NCI-H2171 treated with DMSO at 0.1 percent for 48 hours (cell line): ENCODE measurements at places on chromosomes 1 and 21.

GRCh38 chr21:45792682-45793383, 149.3 kb downstream of the PCBP3 start:
- no peak for DNase-seq

GRCh38 chr1:56433056-56433577, 146.2 kb downstream of the PLPP3 start:
- DNase-seq, result no peak

- no peak for DNase-seq
Measured at GRCh38 chr1:156382561-156382960, 13.6 kb downstream of the RHBG start.

- DNase-seq, result no peak
Measured at GRCh38 chr1:230626232-230626631, 16.0 kb upstream of the COG2 start.

DNA sequence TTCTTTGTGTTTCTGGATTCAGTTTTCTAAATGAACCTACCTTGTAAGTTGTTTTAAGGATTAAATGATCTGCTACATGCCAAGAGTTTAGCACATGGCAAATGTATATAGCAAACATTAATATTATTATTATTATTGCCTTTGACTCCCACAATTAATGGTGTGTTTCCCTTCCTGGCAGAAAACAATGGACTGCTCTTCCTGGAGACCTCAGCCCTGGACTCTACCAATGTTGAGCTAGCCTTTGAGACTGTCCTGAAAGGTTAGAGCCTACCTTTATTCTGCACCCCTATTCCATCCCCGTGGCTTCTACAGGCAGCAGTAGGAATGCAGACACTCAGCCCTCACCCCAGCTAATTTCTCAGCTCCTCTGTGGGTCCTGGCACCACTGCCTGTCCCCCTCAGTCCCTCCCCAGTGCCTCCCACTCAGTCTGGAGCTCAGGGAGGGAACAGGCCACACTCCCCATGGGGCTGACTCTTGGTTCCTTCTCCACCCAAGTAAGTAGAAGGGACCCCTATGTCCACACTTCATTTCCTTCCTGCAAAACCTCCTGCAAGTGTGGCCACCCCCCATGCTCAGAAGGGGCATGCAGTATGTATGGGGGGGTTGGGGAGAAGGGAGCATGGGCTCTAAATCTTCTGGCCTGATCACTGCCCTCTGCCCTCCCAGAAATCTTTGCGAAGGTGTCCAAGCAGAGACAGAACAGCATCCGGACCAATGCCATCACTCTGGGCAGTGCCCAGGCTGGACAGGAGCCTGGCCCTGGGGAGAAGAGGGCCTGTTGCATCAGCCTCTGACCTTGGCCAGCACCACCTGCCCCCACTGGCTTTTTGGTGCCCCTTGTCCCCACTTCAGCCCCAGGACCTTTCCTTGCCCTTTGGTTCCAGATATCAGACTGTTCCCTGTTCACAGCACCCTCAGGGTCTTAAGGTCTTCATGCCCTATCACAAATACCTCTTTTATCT, 8.8 kb downstream of the RAB25 start:
- no peak for DNase-seq

DNA sequence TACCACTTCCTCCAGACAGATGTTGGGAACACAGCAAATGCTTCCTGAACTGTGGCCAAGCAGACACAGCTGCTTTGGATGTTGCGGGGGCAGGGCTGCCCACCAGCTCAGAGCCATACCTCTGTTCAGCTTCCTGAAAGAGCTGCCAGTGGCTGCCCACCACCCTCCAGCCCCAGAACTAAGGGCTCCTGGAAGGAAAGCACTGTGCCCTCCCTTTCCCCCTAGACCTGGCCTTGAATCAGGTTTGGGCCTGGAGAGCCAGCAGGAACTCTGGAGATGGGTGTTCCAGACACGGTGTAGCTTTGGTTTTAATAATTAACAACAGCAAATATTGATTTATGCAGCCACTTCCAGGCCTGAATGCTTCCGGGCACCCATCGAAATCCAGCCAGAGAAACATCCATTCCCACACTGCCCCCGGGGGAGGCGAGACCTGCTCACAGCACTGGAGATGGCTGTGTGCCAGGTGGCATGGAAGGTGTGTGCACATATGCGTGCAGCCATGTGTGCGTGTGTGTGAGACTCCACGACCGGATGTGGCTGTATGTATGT, 45.7 kb downstream of the RAP1GAP start:
- peak; percentile 26 for DNase-seq

DNA sequence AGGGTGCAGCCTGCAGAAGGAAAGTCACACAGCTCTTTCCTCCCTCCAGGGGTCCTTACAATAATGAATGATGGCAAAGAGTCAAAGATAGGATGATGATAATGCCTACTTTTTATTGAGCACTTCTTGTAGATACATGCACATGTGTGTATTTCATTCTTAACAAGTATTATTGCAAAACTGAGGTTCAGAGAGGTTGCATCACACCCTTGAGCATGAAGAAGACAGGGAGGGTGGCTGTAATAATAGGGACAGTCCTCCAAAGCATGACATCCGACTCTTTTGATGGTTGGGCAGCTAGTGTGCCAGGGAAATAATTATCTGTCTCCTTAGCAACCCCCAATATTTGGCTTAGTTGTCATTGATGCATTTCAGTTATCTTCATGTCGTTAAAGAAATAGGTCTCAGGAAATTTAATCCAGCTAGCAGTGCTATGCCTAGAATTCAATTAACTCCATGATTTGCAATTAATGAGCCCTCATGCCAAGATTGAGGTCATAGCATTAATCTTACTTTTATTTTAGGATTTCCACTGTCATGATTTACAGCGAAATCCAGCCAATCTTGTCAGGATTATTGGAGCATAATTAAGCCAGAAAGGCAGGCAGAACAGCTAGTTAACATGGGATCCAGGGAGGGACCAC, 35.0 kb downstream of the DNAJC6 start:
- peak; percentile 27 for DNase-seq

GRCh38 chr1:48109390-48110013, 112.3 kb upstream of the TRABD2B start:
- DNase-seq, result peak; percentile 65
